Testis (tissue), 5 donors: ENCODE measurements at places on chromosomes 11 and 22. TPM values are rescaled to one million over a fixed set of nuclear protein-coding genes. Genes with fewer than 3 reads are reported as not detected.

DNA sequence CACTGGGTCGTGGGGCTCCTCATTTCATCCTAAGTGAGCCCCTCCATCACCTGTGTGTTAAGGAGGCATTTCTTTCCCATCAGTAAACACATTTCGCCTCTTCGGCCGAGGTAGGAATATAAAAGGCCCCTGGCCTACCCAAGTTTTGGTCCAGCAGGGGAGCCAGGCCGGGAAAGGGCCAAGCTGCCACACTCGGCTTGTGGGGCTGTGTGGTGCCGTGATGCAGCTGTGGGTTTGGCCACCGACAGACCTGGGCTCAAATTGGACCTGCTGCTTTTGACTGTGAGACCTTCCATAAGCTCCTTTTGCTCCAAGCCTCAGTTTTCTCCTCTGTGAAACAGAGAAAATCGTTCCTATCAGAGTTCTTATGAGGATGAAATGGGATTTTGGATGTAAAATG is 771 bp downstream of the NDUFV1 start:
- DNase-seq = no peak

GRCh38 chr11:67248653-67249052 is 17.6 kb upstream of the GRK2 start:
- DNase-seq = no peak

GRCh38 chr11:134043821-134044420 is 25.0 kb upstream of the JAM3 start:
- no peak for DNase-seq

DNA sequence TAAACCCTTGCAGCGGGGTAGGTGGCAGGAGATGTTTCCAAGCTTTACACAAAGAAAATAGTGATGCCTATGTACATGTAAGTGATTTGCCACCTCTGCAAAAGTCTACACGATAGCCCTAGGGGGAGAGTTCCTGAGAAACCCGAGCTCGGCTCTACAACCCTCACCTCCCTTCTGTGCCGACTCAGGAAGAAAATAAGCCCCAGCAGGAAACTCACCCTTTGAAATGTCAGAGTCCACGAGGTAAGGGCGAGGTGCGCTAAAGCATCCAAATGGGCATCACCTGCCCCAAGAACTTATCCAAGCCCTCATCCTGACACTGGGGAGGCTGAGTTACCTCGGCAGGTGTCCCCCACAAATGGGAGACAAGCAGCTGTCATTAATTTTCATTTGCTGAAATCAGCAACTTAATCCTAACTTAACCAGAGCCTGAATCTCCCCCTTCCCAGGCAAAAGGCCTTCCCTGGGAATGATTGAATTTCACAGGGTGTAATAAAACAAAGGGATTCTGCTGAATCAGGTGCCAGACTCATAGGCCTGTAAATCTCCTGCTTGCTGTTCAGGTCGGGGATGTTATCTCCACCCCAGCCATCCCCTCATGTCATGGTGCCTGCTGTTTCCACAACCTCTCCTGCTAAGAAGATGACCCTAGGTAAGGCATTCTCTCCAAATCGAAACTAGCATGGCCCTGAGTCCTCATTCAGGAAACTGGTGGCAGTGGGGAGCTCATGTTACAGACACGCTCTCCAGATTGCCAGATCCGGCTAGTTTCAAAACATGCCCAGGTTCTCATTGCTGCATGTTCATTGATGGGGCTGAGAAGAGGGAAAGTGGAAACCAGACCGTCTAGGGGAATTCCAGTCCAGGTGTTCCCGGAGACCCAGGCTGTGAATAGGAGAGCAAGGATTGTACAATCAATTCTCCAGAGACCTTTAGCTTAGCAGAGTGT is 105.3 kb upstream of the KIRREL3 start:
- DNase-seq = no peak

- DNase-seq = no peak
Observed at GRCh38 chr11:43908191-43908590, 27.6 kb downstream of the ALKBH3 start.

GRCh38 chr11:61963282-61964057 is 4.0 kb downstream of the FTH1 start:
- no peak for DNase-seq

Gene APOL5
- 0.74 TPM for polyA plus RNA-seq

Gene SLC25A45
- 8.0 TPM for polyA plus RNA-seq

GRCh38 chr11:11146830-11147229 is 206.2 kb downstream of the CSNK2A3 start:
- DNase-seq = no peak

DNA sequence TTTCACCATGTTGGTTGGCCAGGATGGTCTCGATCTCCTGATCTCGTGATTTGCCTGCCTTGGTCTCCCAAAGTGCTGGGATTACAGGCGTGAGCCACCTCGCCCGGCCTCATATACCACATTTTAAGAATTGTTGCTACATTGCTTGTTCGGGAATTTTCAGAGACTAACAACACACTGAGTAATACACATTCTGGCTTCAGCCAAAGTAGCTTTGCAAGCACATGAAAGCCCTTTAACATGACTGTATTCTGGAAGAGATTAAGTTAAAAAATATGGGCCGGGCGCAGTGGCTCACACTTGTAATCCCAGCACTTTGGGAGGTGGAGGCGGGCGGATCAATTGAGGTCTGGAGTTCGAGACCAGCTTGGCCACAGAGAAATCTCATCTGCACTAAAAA is 15.0 kb downstream of the CRTAM start:
- no peak for DNase-seq

Gene GRM5
- 2.8 TPM for polyA plus RNA-seq

GRCh38 chr11:11036848-11037732 is 179.2 kb upstream of the ZBED5 start:
- peak; percentile 53 for DNase-seq

GRCh38 chr11:107467696-107468095 is 10.1 kb upstream of the CWF19L2 start:
- DNase-seq = no peak

GRCh38 chr22:44525941-44526778 is 28.1 kb upstream of the RTL6 start:
- peak; percentile 4 for DNase-seq

- DNase-seq = no peak
Observed at GRCh38 chr22:50018608-50019285, 6.2 kb upstream of the IL17REL start.

DNA sequence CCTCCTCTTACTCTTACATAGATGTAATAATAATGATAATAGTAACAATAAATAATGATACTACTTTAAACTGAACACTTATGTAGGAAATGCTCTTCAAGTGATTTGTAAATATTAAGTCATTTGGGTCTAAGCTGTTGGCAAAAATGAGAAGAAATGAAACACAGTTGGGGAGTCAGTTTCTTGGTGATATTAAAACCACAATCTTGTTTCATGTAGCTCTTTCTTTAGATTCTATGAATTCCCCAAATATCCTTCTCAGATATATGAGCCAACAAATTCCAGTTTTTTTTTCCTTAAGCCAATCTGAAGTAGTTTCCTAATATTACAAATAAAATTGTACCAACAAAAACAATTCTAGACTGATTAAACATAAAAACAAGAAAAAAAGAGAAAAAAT is 1115.6 kb upstream of the CNTN5 start:
- no peak for DNase-seq

DNA sequence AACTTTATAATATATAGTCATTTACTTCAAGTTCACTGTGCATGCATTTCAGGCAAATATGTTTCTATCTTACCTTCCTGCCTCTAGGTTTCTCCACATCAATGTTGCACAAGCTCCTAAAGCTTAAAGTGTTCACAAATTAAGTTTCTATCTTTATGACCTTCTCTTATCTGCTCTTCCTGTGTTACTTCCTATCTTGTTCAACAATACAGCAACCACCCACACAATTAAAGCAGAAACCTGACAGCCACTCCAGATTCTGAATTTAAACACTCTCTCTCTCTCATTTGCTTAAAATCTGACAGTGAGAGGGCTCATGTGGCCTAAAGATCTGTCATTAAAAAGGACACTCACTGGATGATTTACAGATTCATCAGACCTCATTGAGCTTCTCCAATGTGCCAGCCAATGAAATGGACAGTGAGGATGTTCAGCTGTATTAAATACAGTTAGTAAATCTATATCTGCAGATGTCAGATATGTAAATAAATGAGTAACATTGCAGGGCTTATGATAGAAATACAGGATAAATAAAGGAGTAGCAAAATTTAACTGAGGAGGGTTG is 10.9 kb downstream of the PDGFD start:
- no peak for DNase-seq

Gene YPEL4
- polyA plus RNA-seq = 4.2 TPM

- no peak for DNase-seq
Observed at GRCh38 chr22:19377565-19378343, 53.8 kb downstream of the HIRA start.

GRCh38 chr11:64369440-64370421 is 10.8 kb downstream of the RPS6KA4 start:
- no peak for DNase-seq

Gene BTG4
- polyA plus RNA-seq = 36.8 TPM

DNA sequence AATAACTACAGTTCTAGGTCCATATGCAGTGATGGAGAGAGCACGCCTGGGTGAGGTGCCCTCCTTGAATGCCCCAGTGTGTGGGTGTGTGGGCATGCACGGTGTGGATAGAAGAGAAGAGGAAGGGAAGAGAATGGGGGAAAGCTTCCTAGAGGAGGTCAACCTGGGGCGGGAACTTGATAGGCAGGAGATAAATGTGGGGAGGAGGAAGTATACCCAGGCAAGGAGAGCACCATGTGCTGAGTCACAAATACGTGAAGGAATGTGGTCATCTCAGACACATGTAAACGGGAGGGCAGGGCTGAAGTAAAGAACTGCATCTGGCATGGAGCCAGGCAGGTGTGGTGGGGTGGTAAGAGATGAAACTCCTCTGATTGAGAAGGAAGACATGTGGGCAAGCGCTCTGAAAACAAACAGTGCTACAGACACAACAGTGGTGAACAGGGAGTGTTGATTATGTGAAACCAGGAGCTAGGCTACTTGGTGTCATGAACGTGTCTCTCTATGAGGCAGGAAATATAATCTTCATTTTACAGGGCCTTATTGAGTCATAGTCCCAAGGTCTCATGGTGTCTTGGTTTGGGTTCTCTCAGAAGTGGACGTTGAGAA is 61.5 kb upstream of the EED start:
- DNase-seq = no peak

- DNase-seq = no peak
Observed at GRCh38 chr11:67032830-67033551, 10.1 kb downstream of the SYT12 start.

DNA sequence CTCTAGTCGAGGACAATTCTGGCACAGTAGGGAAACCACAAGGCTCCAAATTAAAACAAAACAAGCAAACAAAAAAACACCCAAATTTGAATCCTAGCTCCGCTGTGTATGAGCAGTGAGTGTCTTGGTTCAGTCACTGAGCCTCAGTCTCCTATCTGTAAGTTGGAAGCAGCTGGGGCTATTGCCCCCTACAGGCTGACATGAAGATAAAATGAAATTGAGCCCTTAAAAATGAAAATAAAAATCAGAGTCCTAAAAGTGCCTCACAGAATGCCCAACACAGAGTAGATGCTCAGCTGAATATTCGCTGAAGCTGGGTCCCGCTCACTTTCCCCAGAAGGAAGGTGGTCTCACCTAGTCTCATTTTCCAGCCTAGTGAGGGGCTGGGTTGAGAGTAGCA is 65.2 kb downstream of the PDE2A start:
- no peak for DNase-seq

Gene SERHL2
- 11.3 TPM for polyA plus RNA-seq

- DNase-seq = no peak
Observed at GRCh38 chr22:23691748-23692423, 1.1 kb downstream of the RGL4 start.

DNA sequence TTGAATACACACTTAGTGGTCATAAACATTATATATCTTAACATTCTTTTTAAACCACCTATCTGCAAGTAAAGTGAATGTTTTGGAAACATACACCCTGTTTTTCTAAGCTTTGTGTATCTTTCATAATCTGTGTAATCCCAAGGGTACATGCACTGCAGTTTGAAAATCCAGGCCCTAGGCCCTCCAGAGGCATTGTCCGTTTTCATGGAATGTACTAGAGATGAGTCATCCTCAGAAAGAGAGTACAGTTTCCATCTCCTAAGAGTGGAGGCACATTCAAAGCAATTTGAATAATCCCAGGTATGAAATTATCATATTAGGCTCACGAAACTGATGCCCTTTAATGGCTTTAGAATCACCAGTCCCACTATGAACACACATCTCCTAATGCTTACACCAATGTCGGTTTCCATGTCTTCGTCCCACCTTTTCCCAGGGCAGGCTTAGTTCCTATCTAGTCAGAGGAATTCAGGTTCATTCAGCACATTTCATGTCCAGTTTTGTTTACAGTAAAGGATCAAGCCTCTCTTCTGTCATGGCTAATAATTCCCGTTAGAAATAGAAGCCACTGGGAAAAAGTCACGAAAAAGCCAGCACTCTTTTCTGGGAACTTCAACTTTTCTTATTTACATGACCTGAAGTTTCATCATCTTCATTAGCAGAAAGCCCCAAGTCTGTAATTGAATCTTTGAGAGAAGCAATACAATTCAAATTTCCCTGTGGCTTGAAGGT is 39.5 kb upstream of the CD44 start:
- no peak for DNase-seq

- DNase-seq = no peak
Observed at GRCh38 chr11:58580311-58580710, 1.4 kb downstream of the ZFP91 start.

- peak; percentile 61 for DNase-seq
Observed at GRCh38 chr11:2574553-2575535, 125.0 kb downstream of the KCNQ1OT1 start.

Gene OR52I2
- not detected for polyA plus RNA-seq

GRCh38 chr22:45597460-45598192 is 74.0 kb upstream of the ATXN10 start:
- no peak for DNase-seq

Gene NRGN
- polyA plus RNA-seq = 10.4 TPM

DNA sequence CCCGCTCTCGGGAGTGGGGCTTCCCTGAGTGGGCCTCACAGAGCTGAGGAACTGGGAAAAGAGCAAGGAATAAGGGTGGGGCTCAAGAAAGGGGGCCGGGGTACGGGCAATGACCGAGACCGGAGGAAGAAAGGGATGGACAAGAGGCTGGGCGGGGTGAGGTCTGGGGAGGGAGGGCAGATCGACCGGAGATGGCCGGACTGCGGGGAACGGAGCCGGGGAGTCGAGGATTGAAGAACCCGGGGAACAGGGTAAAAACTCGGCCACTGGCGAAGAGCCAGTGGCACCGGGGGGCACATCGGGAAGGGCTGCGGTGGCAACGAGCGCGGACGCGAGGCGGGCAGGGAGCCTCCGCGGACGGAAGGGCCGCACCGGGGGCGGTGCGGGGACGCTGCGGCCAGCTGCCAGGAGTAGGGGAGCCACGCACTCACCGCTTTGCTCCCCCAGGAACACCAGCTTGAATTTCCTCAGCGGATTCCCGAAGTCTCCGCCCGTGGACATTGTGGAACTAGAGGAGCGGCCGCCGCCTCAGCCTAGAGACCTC is 667 bp downstream of the RAB6A start:
- peak; percentile 48 for DNase-seq

- no peak for DNase-seq
Observed at GRCh38 chr11:8714622-8715225, 32.1 kb downstream of the RPL27A start.

Gene SLC37A2
- 6.2 TPM for polyA plus RNA-seq

Gene SIDT2
- 69.5 TPM for polyA plus RNA-seq

Gene ISX
- polyA plus RNA-seq = not detected
